ENCODE measurements at places on chromosomes 4 and X.
A peak's percentile ranks its signal among the peaks of the same experiment; 100 is the strongest.

- H3K36me3 ChIP-seq, result no peaks in the 10 kb centered on the region
- DNase-seq, result no peak
- H3K4me3 ChIP-seq, result no peak overlapping the region
Observed at GRCh38 chr4:147927377-147928137, 195.7 kb downstream of the ARHGAP10 start.

- H3K27ac ChIP-seq, result no peak overlapping the region
- no peak overlapping the region for H3K4me3 ChIP-seq
- no peaks in the 10 kb centered on the region for H3K27me3 ChIP-seq
- no peaks in the 10 kb centered on the region for H3K4me1 ChIP-seq
- H3K36me3 ChIP-seq, result no peaks in the 10 kb centered on the region
Observed at GRCh38 chr4:100372432-100372831, 145.4 kb downstream of the EMCN start.

GRCh38 chr4:42488554-42488953 lies 91.3 kb downstream of the SHISA3 start:
- no peak overlapping the region for H3K4me3 ChIP-seq
- no peak for DNase-seq
- no peaks in the 10 kb centered on the region for H3K27me3 ChIP-seq
- H3K36me3 ChIP-seq, result no peaks in the 10 kb centered on the region
- no peak overlapping the region for H3K27ac ChIP-seq
- H3K4me1 ChIP-seq, result peaks cover 18% of the 10 kb centered on the region

DNA sequence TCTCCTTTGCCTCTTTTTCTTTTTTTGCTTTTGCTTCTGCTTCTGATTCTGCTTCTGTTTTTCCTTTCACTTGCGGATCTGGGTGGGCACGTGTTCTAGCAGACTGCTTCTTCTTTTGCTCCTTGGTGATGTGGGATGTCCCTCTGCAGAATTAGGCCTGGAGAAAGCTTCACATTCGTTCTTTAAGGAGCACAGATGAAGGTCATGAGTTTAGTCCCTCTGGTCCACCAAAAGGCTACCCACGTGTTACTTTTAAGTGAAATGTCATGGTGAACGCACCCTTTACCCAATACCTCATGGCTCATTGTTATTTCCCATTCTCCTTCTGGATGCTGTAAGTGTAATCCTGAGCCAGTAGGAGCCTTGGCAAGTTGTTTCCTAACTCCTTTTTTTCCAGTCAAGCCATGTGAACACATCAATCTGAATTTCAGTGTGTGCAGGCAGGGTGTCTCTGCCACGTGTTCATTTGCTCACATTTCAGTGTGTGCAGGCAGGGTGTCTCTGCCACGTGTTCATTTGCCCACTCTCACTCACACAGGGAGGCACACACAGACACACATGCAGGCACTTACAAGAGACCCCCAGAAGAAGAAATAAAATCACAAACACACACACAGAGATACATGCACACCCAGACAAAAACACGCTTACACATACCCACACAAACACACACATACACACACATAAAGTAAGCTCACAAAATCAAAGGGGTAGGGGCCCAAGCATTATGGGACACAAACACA lies 36.9 kb downstream of the NBDY start:
- no peaks in the 10 kb centered on the region for H3K4me1 ChIP-seq
- no peaks in the 10 kb centered on the region for H3K27me3 ChIP-seq
- H3K4me3 ChIP-seq, result no peak overlapping the region
- DNase-seq, result no peak

DNA sequence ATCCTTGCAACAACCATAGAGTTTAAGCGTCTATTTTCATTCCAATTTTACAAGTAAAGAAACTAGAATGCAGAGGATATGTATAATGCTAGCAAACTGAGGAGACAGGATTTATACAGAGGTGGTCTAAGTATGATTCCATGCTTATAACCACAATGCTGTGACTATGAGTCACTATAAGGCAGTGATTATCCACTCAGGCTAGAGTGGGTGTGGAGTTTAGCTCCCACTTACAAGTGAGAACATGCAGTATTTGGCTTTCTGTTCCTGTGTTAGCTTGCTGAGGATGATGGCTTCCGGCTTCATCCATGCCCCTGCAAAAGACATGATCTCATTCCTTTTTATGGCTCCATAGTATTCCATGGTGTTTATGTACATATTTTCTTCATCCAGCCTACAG lies 41.6 kb upstream of the EDA2R start:
- H3K4me1 ChIP-seq, result peaks cover 19% of the 10 kb centered on the region
- DNase-seq, result no peak
- no peak overlapping the region for H3K27ac ChIP-seq
- H3K27me3 ChIP-seq, result no peaks in the 10 kb centered on the region

GRCh38 chrX:13658602-13659001 lies 5.7 kb downstream of the TCEANC start:
- no peaks in the 10 kb centered on the region for H3K27me3 ChIP-seq
- peak overlapping the region; percentile 71 for H3K27ac ChIP-seq
- no peak overlapping the region for H3K4me3 ChIP-seq
- DNase-seq, result no peak
- H3K4me1 ChIP-seq, result peaks cover 8% of the 10 kb centered on the region

DNA sequence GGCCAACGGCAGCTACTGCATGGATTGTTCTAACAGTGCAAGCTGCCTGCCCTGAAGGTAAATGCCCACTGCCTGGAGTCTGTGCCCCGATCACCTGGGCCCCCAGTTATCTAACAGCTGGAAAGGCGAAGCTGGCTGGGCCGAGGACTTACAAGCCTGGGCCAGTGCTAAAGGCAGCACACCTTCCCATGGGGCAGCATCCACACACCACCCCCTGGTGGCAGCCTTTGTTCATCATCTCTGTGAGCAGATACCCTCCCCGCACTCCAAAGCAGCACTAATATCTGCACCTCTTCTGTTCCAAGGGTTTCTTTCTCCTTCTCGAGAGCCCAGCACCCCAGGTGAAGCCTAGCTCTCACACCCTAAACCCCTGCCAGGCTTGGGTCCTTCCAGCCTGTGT lies 7.6 kb downstream of the SLC2A9 start:
- H3K27me3 ChIP-seq, result no peaks in the 10 kb centered on the region
- H3K4me3 ChIP-seq, result no peak overlapping the region
- no peak overlapping the region for H3K27ac ChIP-seq
- no peak for DNase-seq

- peaks cover 11% of the 10 kb centered on the region for H3K4me1 ChIP-seq
- no peak overlapping the region for H3K27ac ChIP-seq
- H3K36me3 ChIP-seq, result no peaks in the 10 kb centered on the region
- no peak overlapping the region for H3K4me3 ChIP-seq
- no peak for DNase-seq
Observed at GRCh38 chr4:183136855-183137254, 37.8 kb downstream of the WWC2 start.

DNA sequence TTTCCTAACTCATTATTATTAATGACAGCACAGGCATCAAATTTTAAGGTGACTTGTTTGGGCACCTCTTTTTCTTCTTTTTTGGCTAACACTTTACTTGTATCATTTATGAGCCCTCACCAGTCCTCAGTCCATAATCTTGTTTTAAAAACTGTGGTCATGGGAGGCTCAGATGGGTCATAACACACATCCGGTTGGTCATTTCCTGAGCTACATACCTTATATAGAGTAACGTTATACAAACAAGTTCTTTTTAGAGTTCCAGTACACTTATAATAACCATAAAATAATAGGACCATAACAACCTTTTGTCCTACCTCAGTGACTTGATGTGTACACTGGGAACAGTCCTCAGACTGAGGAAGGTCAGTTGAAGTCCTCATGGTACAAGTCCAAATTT lies 21.1 kb upstream of the PLS3 start:
- no peak for DNase-seq
- no peaks in the 10 kb centered on the region for H3K27me3 ChIP-seq
- H3K27ac ChIP-seq, result no peak overlapping the region
- H3K4me1 ChIP-seq, result no peaks in the 10 kb centered on the region
- H3K4me3 ChIP-seq, result no peak overlapping the region

DNA sequence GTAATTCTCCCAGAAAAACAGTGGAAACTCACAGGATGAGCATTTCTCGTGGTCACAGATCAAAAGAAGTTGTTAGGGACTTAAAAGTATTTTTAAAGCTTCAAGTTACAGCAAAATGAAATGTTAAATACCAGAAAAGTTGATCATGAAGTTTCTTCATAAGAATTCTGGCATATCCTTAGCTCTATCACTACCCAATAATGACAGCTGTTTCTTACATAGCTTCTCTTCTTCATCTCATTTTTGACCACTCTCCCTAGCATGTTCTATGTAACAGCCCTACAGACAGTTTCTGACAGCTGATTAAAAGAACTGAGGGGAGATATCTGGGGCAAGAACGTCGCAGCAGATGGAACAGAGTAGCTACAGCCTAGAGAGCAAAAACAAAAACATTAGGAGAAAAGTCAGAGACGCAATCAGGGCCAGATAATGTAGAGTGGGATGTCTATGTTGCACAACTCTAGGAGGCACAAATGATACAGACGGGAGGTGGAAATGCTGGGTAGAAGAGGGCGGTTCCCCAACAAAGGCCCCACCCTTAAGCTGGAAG lies 108.7 kb downstream of the CORIN start:
- H3K27ac ChIP-seq, result no peak overlapping the region
- no peak overlapping the region for H3K4me3 ChIP-seq
- no peaks in the 10 kb centered on the region for H3K36me3 ChIP-seq
- no peaks in the 10 kb centered on the region for H3K4me1 ChIP-seq

- no peaks in the 10 kb centered on the region for H3K27me3 ChIP-seq
- no peaks in the 10 kb centered on the region for H3K36me3 ChIP-seq
- H3K27ac ChIP-seq, result no peak overlapping the region
- no peaks in the 10 kb centered on the region for H3K4me1 ChIP-seq
Observed at GRCh38 chr4:129350834-129351721, 255.1 kb downstream of the C4orf33 start.

DNA sequence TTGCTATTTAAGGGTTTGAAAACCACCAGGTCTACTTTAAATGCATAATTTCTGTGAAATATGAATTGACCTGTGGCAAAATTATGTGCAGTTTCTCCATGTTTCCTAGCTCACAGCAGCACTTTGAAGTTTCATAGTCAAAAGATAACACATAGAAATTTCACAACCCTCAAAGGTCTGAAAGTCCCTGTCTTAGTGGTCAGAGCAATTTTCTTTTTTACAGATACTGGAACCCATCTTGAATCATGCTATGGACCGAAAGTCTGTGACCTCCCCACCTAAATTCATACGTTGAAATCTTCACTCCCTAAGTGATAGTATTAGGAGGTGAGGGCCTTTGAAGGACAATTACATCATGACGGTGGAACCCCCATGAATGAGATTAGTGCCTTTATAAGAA lies 240.4 kb upstream of the BMP3 start:
- no peaks in the 10 kb centered on the region for H3K36me3 ChIP-seq
- H3K27me3 ChIP-seq, result no peaks in the 10 kb centered on the region
- no peak overlapping the region for H3K4me3 ChIP-seq
- peaks cover 9% of the 10 kb centered on the region for H3K4me1 ChIP-seq

- no peak for DNase-seq
- H3K27ac ChIP-seq, result no peak overlapping the region
- peaks cover 14% of the 10 kb centered on the region for H3K36me3 ChIP-seq
- no peaks in the 10 kb centered on the region for H3K4me1 ChIP-seq
- no peaks in the 10 kb centered on the region for H3K27me3 ChIP-seq
Observed at GRCh38 chrX:119238557-119238956, 2.5 kb downstream of the PGRMC1 start.

All from RWPE2 (cell line).